ENCODE measurements at places on chromosomes 12 and 14.

- DNase-seq, result no peak
Observed at GRCh38 chr12:28110329-28110728, 79.9 kb upstream of the CCDC91 start.

DNA sequence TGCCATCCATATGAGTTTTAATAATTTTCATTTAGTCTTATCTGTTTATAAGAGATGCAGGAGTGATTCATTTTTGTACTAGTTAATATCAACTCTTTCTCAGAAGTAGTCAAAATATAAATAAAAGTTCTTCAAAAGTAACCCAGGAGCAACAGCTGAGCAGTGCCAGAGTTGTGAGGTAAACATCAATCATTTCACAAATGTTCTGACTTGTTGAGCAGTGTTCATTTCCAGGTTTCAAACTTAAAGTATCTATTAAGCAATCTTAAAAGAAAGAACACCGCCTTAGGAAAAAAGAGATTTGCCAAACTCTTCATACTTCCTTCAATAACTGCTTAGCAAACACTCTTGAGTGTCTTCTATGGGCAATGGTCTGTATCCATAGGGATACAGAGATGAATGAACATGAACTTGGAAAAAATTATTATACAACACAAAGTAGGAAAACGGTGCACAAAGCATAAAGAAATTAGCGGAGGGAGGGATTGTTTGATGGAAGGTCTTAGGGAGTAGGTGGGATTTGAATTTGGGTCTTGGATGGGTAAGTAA, 41.9 kb upstream of the POC1B start:
- no peak for DNase-seq

- DNase-seq, result peak; percentile 50
Observed at GRCh38 chr14:20697273-20698017, 8.9 kb downstream of the ANG start.

DNA sequence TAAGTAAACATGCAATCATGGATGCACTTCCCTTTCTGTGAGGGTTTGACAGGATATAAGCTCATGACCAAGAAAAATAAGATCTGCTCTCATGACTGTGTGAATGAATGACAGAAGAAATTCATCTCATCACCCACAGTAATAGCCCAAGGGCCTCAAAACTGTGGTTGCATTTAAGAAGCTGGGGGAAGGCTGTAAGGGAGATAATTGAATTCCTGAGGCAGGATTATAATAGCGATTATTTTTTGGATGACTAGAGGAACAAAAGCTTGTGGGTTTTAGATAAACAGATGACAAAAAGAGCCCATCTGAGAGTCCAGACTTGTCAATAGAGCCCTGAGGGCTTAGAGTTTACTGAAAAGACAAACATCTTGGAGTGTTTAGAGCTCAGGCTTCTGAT, 161.2 kb downstream of the NTF3 start:
- no peak for DNase-seq

- DNase-seq, result no peak
Observed at GRCh38 chr12:124687917-124688316, 120.5 kb upstream of the NCOR2 start.

GRCh38 chr12:66365718-66366490, 63.6 kb downstream of the HELB start:
- DNase-seq, result no peak

DNA sequence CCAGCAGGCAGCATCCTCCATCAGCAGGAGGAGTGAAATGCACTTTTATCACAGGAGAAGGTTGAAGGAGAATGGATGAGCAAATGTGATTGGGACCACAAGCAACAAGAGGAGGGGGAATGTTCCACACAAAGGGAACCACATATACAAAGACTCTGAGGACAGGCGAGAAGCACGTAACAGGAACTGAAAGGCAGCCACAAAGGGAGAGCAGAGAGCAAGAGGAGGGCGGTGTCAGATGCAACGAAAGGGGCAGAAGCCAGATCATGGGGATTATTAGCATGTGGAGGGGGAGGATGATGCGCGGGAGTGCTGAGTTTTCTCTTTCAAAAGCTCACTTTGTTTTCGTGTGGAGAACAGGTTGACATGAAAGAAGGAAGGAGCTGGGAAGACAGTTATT, 241.1 kb downstream of the SPTSSA start:
- DNase-seq, result no peak

GRCh38 chr14:81095539-81095938, 125.2 kb downstream of the GTF2A1 start:
- no peak for DNase-seq

DNA sequence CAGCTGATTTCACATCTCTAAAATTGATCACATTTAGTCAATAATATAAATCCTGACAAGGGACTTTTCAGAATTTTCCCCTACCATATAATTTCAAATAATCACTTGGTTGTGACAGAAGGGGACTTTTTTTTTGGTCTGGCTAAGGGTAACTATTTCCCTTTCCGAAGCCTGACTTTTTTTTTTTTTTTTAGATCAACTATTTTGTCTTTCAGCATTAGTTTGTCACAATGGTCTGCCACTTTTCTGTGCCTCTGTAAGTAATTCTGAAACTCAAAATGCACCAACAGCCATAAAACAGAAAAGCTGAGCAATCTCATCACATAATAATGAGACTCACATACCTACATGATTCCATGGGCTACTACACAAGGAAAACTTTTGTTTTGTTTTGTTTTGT, 266.4 kb downstream of the SSPN start:
- DNase-seq, result no peak

- no peak for DNase-seq
Observed at GRCh38 chr12:23361971-23362370, 587.5 kb downstream of the SOX5 start.

DNA sequence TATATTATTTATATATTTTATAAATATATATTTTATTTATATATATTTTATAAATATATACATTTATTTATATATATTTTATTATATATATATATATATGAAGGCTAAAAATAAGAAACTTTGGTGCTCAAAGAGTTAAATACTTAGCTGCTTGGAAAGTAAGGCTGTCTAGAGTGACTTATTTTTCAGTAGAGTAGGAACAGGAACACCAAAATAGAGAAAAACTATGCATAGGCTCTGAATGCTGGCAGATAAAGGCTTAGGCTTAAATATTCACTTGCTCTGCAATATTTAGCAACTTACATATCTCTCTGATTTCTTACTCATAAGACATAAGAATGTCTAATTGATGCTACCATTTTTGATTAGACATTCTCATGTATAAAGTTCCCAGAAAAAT, 991.2 kb downstream of the VRK1 start:
- no peak for DNase-seq

DNA sequence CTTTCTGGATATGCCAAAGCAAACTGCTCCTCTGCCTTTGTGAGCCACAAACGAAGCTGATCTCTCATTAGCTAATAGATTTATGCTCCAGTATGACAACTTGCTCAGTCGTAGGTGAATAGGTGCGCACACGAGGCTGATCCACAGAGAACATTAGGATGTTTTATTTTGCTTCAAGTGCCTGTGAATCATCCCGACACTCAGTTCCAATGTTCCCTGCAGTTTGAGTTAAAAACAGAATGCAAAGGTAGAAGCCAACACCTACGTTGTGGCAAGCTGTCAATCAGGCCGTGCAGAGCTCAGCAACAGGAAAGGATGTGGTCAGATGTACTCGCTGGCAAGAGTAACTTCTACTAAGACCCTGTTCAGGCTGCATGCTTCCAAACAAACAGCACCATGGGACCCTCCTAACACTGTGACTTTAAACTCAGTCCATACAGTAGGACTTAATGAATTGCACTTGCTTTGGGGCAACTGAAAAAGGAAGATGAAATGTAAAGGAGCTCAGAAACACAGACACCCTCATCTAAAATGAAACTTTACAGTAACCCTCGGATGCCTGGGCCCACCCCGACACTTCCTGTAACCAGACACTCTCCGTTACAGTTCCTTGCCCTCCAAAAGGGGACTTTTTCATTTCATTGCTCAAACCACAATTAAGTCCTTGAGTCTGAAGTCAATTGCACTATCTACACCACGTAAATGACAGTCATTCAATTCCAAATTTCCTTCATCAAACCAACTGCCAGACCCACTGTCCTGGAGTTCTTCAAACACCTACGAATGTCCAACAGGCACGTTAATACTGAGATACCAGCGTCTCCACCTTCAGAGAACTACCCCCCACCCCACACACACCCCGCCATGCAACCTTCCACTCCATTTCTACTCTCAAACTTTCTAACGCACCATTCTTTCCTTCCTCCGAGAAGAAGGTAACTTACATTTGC, 1.6 kb downstream of the CCDC88C start:
- no peak for DNase-seq

DNA sequence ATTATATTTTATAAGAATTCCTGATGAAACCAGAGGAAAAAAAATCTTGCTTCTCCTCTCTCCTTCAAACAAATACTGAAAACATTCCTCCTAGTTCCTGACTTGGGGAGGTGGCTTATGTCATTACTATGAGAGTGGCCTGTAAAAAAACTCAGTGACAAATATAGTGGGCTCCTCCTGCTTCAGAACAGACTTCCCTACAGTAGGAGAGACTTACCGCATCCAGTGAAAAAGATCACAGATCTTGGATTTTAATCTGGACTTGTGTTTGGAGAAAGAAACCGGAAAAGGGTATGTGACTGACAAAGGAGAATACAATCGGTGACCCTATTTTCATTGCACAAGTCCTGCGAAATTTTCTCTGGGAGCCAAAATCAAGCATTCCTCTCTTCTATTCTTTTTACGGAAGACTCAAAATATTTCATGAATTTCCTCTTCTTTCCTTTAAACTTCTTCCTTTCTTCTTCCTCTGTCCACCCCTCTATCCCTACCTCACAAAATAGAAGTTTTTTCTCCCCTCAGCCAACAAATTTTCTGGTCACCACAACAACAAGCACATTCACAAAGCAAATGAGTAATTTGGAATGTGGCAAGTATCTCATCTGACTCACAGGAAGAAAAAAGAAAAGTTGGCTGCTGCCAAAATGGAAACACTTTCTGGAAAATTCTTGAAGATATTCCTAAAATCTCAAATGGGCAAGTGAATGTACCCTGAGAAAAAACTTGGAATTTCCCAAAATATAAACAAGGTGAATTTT, 185.1 kb upstream of the CDKN3 start:
- DNase-seq, result no peak

GRCh38 chr12:546920-547845, 87.4 kb downstream of the B4GALNT3 start:
- DNase-seq, result peak; percentile 46

GRCh38 chr14:25231004-25231403, 181.1 kb upstream of the STXBP6 start:
- DNase-seq, result no peak

DNA sequence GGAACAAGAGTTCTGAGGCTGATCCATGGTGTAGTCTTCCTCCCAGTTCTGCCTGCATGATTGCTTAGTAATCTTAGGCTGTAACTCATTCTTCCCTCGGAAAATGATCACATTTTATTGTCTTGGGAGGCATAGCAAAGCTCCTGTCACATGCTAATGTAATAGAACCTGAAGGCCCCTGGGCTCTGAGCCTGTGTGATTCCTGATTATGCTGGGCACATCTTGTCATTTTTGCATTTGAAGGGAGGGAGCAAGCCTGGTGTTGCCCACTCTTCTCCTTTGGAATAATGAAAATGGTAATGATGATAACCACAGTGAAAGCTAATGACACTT, 215.4 kb downstream of the MSRB3 start:
- DNase-seq, result peak; percentile 47

- no peak for DNase-seq
Observed at GRCh38 chr12:16330560-16330959, 16.9 kb upstream of the MGST1 start.

GRCh38 chr12:104588047-104588920, 131.5 kb downstream of the CHST11 start:
- no peak for DNase-seq

- DNase-seq, result no peak
Observed at GRCh38 chr12:59699421-59700152, 103.8 kb downstream of the SLC16A7 start.

DNA sequence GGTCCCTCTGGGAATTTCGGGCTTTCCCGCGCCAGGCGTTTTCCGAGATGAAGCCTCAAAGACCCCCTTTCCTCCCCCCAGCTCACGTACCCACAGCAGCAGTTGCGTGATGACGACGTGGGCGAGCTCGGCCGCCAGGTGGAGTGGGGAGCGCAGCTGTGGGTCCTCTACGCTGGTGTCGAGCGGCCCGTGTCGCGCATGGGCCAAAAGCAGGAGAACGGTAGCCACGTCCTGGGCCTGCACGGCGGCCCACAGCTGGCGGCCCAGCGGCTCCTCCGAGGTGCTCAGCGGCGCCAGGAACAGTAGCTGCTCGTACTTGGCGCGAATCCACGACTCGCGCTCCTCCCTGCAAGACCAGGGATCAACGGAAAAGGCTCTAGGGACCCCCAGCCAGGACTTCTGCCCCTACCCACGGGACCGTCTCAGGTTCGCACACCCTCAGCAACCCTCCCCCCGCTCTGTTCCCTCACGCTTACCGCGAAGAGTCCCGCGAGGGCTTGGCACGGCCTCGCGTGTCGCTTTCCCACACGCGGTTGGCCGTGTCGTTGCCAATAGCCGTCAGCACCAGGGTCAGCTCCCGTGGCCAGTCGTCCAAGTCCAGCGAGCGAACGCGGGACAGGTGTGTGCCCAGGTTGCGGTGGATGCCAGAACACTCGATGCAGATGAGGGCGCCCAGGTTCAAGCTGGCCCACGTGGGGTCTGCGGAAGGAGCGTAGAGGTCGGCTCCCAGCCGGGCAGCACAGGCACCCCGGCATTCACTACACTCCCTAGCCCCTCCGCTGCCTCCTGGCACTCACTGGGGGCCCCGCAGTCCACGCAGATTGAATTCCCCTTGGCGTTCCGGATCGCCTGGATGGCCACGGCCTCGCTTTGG, 11.4 kb downstream of the AGAP2 start:
- DNase-seq, result no peak

- no peak for DNase-seq
Observed at GRCh38 chr12:62032870-62033269, 227.3 kb upstream of the USP15 start.

DNA sequence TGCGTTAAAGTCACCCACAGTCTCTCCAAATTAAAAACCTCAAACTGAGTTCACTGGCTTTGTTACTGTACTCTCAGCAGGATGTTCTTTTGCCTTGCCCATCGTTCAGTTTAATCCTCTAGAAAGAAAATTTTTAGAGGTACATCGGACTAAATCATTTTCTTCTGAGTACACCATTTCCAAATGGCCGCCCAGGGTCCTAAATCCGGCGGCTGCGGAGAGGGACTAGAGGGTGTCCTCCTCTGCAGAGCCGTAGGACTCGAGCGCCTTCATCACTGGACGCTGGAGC, 1.4 kb downstream of the LIN7A start:
- DNase-seq, result no peak

- DNase-seq, result no peak
Observed at GRCh38 chr12:113186033-113186365, 478 bp downstream of the RITA1 start.

- no peak for DNase-seq
Observed at GRCh38 chr14:76986231-76986565, 42.3 kb downstream of the IRF2BPL start.

DNA sequence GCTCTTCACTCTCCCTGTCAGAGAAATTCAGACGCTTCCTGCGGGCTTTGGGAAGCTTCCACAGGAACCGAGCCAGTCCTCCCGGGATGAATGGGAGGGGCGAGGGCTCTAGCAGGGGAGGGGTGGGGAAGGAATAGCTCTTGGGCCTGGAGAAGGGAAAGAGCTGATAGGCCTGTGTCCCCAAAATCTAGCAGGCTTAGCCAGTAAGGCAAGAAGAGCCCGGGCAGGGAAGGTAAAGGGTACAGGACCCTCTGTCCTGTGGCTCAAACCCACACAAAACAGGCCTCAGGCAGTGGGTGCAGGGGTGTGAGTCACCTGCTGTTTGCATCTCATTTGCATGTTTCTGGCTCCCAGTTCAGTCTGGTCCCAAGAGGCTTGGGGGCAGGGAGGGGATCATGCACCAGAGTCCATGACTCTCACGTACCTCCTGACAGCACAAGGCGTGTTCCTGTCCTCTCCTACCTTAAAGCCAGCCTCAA, 8.7 kb upstream of the SMUG1 start:
- no peak for DNase-seq
